ENCODE measurements at places on chromosomes 2 and 18. TPM values are rescaled to one million over a fixed set of nuclear protein-coding genes. Genes with fewer than 3 reads are reported as not detected.

DNA sequence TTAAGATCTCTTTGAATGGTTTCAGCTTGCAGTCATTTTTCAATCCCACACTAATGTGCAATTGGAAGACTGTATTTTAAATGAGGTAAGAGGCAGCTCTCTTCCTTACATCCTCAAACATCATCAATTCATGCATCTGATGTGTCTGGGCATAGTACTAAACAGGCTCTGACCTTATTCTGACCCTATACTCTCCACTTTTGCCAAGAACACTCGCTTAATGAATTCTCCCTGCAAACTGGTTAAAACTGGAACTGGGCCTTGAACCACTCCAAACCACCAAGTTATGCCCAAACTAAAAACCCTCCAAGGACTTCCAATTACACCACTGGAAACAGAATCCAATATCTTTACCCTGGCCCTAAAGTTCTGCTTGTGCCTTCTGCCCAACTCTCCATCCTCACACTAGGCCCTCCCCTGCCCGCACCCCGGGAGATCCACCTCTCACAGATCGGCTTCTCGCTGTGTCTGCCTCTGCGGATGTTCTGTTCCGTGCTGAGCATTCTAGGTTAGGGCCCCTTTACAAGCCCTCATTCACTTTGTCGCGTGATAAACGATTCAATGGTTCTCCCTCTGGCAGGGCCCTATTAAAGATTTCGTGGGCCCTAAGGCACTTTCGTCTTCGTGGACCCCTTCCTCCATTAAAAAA, 1.2 kb downstream of the M1AP start:
- no peak for DNase-seq

DNA sequence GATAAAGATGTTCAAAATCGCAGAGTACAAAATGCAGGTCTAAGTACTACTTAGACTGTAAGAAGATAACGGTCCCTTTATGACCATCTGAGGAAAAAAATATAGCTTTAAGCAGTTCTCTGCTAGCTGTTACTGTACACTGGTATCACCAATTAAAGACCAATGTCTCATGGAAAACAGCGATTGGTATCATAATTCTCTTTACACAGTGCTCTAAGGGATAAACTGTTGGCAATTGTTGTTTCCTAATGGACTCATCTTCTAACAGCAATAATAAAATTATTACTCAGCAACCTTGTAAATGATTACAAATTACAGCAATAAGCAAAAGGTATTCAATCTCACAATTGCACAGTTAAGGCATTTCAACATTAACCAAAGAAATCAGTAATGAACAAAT, 142.2 kb upstream of the DLGAP1 start:
- DNase-seq, result no peak

DNA sequence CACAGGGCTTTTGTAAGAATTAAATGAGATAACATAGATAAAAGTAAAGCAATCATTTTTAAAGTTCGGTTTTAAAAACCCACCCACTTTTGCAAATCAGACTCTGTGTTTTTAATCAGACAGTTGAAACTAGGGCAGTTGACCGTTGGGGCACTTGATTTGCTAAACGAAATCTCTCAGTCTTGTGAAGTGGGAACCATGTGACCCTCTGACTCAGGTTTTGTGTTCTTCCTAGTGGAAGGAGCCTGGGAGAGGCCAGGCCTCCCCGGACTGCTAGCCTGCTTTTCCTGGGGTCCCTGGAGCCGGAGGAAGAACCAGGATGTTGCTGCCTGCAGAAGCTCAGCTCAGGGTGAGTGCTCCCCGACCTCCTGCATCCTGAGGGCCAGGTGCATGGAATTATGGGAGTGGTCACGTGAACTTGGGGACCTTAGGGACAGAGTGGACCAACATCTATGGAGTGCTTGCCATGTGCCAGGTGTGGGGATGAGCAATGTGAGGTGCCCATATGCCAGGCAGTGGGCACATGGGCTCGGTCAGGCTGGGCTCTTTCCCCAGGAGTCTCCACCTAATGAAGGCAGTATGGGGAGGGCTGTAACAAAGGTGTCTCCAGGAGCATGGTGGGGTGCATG, 3.9 kb downstream of the C2orf72 start:
- DNase-seq, result no peak

- peak; percentile 59 for DNase-seq
Measured at GRCh38 chr2:25825238-25825637, 53.0 kb downstream of the ASXL2 start.

ELOA2 gene
- not detected for total RNA-seq

RASGRP3 gene
- 3.8 TPM for total RNA-seq

GRCh38 chr2:71620851-71621251, 167.5 kb downstream of the DYSF start:
- DNase-seq, result no peak

EVA1A gene
- 0.56 TPM for total RNA-seq

- peak; percentile 15 for DNase-seq
Measured at GRCh38 chr2:105328281-105329196, 996 bp downstream of the TGFBRAP1 start.

DNA sequence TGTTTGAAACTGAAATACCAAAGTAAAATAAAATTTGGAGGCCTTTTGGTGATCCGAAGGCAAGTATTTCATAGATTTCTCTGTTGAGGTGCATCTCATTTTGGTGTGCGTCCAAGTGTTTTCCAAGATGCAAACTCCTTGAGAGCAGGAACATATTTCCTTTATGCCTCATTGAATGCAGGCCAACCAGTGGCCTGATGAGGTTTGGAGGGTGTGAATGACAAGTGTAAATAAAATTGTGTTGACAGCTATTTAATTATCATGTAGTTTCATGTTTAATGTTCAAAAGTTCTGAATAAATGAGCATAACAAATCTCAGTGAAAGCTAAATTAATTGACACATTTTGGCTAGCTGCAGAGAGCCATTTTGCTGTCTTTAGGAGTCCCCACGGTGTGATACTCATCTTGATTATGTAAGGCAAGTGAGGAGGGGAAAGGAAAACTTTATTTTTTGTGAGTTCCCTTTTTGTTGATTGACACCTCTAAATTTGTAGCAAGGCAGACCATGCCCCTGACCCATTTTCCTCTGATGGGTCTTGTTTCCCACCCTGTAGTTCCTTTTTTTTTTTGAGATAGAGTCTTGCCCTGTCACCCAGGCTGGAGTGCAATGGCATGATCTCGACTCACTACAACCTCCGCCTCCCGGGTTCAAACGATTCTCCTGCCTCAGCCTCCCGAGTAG, 6.3 kb upstream of the LTBP1 start:
- DNase-seq, result no peak

DNA sequence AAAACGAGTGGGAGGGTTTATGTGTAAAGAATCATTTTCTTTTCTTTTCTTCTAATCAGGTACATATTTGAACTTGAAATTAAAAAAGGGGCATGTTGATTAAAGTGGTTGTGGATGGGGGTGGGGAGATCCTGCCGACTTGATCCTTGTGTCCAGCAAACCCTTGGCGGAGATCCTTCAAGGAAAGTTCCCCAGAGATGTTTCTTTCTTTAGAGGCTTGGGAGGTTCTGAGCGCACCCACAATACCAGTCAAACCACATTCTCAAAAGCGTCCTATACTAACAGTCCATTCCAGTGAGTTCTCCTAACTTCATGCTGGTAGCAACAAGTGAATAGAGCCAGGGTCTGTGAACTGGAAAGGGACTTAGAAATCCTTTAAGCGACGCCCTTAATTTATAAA, 49.2 kb downstream of the MYCN start:
- DNase-seq, result no peak

DLGAP1 gene
- total RNA-seq, result 0.17 TPM

GRCh38 chr2:107146181-107146580, 260.2 kb upstream of the ST6GAL2 start:
- no peak for DNase-seq

DNA sequence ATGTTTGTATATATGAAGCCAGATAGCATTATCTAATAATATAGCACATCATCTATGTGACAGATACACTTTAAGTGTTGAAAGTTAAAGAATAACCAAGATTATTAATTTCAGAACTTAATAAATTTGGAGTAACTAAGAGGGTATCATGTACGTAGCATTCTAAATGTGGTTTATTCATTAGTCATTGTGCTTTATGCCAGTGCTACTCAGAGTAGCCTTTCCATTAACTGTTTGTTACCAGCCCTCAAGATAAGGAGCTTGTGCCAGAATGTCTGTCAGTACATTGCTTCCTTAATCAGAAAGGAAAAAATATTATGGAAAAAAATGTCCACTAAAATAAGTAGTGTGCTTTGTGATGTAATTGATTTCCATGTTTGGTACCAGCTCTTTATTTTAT, 94.9 kb upstream of the TWSG1 start:
- no peak for DNase-seq

CRYBA2 gene
- not detected for total RNA-seq

DNA sequence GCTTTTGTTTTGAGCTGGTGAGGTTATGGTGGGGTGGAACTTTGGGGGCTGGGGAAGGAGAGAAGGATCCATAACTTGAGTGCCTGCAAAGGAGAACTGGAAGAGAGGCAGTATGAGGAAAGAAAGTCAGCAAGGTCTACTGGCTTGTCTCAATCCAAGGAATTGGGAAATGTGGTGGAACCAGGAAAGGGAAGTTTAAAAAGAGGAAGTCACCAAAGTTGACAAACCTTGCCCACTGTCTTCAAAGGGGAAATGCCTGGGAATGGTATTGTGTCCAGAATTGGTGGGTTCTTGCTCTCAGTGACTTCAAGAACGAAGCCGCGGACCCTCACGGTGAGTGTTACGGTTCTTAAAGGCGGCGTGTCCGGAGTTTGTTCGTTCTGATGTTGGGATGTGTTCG, 304.1 kb upstream of the FAM98A start:
- DNase-seq, result no peak

GRCh38 chr18:48575658-48576456, 37.0 kb downstream of the CTIF start:
- no peak for DNase-seq

GRCh38 chr2:43877782-43878464, 39.2 kb downstream of the ABCG8 start:
- peak; percentile 79 for DNase-seq

REG3A gene
- not detected for total RNA-seq

CENPA gene
- 43.2 TPM for total RNA-seq

- DNase-seq, result no peak
Measured at GRCh38 chr2:108323619-108324018, 34.9 kb downstream of the SULT1C2 start.

SDC1 gene
- total RNA-seq, result 0.16 TPM

DNA sequence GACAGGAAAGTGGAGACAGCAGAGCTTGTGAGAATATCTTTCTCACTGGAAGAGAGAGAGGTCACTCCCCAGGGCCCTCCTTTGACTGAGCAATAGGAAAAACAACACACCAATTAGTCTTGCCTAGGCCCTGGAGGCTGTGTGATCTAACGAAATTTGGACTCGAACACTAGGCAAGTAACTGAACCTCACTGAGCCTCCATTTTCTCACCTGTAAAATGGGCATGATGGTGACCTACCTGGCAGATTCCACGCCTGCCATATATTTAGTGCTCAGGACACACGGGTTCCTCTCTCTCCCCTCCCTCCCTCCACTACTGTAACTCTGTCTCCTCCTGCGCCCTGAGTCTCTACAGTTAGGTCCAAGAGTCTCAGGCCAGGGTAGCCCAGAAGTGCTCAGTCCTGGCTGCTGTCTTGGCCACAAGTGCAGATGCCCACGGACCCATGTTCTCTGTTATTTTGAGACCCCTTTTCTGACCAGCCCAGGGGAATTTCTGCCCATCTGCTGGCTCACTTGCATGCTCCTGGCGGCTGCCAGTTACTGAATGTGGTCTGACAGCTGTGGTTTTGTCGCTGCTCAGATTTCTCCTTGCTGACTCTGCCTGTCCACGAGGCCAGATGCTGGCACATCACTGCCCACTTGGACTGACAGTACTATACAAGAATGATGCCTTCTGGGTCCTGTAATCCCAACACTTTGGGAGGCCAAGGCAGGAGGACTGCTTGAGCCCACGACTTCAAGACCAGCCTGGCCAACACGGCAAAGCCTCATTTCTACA, 9.6 kb upstream of the GIGYF2 start:
- DNase-seq, result no peak

- DNase-seq, result no peak
Measured at GRCh38 chr2:67057901-67058703, 339.0 kb upstream of the ETAA1 start.

DNA sequence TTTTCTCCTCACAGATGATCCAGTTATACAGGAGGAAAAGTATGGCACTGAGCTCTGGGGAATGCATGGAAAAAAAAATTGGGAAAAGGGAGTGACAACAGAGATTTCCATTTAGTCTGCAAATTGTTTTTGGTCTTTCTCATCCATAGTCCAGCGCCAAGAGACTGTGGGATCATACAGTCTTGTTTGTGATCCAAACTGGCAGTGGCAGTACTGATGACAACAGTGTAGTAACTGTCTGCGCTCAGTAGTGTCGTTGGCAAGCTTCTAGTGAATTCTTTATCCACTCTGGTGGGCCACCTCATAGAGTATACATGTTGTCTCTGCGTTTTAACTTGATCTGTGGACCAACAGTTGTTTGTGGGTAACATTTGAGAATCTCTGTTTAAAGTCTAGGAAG, 37.9 kb downstream of the GALNT1 start:
- DNase-seq, result no peak

GREB1L gene
- not detected for total RNA-seq

MAL gene
- 93.8 TPM for total RNA-seq

- no peak for DNase-seq
Measured at GRCh38 chr2:27369471-27370025, 590 bp downstream of the EIF2B4 start.

TMEM178A gene
- total RNA-seq, result 1.5 TPM

DNA sequence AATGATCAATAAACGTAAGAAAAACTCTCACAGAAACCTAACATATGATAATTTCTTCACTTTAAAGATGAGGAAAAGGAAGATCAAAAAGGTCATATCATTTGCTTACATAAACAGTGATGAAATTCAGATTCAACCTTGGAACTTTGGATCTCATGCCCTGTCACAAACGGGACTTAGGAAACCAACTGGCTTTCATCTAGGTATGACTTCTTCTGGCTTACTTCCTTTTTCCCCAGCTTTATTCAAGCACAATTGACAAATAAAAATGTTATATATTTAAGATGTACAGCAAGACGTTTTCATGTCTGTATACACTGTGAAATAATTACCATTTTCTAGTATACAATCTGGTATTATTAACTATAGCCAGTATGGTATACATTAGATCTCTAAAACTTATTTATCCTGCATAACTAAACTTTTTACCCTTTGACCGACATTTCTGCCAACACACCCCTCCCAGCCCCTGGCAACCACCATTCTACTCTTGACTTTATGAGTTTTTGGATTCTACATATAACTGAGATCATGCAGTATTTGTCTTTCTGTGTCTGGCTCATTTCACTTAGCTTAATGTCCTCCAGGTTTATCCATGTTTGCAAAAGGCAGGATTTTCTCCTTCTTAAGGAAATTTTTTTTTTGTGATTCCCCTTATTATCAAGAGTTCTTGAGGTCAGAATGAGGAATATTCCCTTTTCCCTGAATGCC, 46.0 kb upstream of the COBLL1 start:
- no peak for DNase-seq

DNA sequence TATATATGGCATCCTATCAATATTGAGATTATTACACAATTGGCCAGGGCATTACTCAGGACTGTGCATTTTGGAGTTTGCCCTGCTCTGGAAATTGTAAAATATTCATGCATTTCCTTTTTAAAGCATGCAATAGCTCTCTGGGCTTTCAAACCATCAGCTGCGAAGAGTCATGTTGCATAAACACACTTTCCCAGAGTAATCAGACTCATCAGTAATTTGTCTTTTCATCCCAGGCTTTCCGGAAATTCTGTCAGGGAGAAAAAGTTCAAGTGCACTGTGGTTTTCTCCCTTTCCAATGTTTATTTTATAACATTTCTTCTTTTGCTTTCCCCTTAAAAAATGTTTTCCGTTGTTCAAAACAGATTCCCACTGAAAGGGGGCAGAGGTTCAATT, 38.9 kb upstream of the FHL2 start:
- DNase-seq, result no peak

All from activated T-cell treated with anti-CD3 and anti-CD28 coated beads, Interleukin-2, amount 50 U/mL, for 72 hours (primary cell).